Stimulated activated CD4-positive, alpha-beta T cell treated with anti-CD3 and anti-CD28 coated beads, Interleukin-4, amount 100 ng/mL, for 48 hours (primary cell): ENCODE measurements at places on chromosomes 13 and 19.

DNA sequence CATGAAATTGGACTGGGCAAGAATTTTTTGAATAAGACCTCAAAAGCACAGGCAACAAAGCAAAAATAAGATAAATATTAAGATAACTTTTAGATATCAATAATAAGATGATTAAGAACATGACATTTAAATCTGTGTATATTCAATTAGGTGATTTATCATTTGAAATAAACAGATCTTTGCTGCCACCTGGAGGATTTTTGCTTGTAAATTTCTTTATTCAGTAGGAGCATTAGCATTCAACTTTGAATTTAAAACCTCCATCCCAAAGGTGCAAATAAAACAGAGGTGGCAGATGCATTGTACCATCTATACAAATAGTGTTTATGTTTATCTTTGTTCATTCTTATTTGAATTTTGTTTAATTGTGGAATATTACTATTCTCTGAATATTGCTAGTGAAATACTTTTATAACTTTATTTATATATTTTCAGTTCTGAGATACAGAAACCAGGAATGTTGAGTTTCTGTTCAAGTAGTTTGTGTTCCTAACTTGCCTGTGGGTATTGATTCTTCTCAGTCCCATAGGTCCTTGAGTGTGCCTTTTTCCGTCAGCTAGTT, 20.9 kb downstream of the COG6 start:
- DNase-seq: no peak

DNA sequence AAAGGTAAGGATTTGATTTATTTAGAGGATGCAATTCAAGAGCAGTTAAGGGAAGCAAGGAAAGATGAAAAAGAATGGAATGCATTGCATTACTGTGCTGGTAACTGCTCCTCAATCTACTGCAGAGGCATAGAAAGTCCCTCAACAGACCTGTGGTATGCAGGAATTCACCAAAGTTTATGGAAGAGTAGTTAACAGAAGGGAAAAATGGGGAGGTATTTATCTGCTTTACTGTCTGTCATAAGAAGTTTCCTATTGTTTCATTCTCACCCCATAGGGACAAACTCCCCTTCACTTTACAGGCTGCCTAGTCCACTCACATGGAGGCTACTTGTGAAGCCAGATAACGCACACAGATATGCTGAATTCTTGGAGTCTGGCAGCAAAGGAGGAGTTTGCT, 354.9 kb upstream of the SPRY2 start:
- no peak for DNase-seq

DNA sequence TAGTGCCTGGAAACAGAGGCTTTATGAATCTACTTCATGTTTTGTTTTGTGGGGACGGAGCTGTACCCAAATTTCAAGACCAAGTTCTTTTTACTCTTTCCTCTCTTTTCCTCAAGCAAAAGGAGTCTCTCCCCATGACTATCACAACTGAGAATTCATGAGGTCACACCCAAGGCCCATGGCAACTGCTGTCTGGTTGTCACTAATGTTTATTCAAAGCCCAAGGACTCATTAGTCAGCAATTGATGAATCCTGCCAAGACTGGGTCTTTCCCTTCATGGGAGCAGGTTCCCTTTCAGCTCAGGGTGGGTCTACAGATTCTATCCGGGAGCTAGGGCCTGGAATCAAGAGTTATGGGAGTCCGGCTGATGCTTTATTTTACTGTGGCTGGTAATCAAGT, 441.5 kb upstream of the PCDH20 start:
- no peak for DNase-seq

DNA sequence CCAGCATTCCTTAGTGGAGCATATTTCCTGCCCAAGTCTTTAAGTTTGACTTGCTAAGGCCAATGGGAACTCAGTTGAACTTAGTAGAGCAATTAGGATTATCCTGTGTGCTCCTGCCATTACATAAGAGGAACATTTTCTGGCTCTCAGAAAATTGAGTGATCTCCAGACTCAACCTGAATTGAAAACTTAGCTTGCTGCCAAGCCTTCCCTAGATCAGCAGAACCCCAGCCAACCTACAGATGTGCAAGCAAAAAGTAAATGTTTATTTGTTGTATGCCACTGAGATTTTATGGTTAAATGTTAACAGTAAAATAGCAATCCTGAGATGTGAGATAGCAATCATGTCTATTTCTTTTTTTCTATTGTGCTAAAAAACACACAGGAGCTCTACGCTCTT, 350.9 kb downstream of the OLFM4 start:
- DNase-seq: no peak

GRCh38 chr13:101231751-101232428, 184.4 kb downstream of the NALCN start:
- no peak for DNase-seq
